ENCODE measurements at places on chromosomes 12 and 14. TPM values are rescaled to one million over a fixed set of nuclear protein-coding genes. Genes with fewer than 3 reads are reported as not detected.
A peak's percentile ranks its signal among the peaks of the same experiment; 100 is the strongest.

GRCh38 chr14:44154874-44155273 lies 352.2 kb downstream of the FSCB start:
- H3K27me3 ChIP-seq, result no peaks in the 10 kb centered on the region
- H3K27ac ChIP-seq, result no peak overlapping the region
- DNase-seq, result no peak

- no peaks in the 10 kb centered on the region for H3K4me1 ChIP-seq
- no peak overlapping the region for H3K27ac ChIP-seq
- no peak overlapping the region for H3K4me3 ChIP-seq
- no peaks in the 10 kb centered on the region for H3K36me3 ChIP-seq
Observed at GRCh38 chr12:69834147-69834546, 9.1 kb downstream of the MYRFL start.

DNA sequence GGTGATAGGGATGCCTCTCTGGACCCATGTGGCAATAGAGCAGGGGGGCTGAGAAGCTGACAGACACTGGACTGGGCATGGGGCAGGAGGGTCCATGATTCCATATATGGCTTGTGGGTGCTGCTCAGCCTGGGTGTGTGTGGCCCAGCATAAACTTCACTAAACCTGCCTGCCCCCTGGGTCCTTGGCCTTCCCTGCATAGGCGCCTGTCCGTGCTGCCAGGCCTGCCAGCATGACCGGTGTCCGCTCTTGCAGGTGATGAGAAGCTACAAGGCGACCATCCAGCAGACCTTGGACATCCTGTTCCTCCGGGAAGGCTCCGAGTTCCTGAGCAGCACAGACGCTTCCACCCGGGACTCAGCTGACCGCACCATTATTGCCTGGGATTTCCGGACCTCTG lies 61.6 kb downstream of the BEGAIN start:
- H3K27ac ChIP-seq, result no peak overlapping the region
- no peak for DNase-seq
- H3K4me1 ChIP-seq, result no peaks in the 10 kb centered on the region
- no peaks in the 10 kb centered on the region for H3K36me3 ChIP-seq
- H3K4me3 ChIP-seq, result no peak overlapping the region
- no peaks in the 10 kb centered on the region for H3K27me3 ChIP-seq

DNA sequence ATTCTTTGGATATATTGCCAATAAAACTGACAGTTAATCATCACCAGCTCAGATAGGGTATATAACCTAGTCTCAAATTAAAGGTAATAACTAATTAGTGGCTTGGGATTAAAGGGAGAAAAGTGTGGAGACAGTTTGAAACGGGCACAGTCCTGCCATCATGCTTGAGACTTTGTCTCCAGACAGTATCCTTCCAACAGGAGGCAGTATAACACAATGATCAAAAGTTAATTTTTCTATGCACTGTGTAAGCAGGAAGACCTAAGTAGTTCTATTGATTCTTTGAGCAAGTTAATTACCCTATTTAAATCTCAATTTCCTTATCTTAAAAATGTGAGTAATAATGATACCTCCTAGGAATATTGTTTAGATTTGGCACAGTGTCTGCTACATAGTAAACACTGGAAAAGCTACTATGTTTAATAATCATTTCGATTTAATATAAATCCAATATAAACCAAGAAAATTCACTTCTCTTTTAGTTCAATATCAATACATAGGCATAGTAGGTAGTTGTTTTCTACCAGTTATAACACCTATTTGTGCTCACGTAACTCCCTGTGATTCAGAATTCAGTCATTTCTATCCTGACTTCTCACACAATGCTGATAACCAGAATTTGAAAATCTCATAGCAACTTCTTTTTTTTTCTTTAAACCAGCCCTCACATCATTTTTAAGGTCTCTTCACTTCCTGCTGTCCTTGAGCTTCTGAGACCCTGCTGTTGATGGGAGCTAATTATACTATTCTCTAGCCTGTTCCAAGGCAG lies 53.7 kb downstream of the GALNT4 start:
- DNase-seq, result no peak
- H3K4me1 ChIP-seq, result peaks cover 38% of the 10 kb centered on the region
- no peaks in the 10 kb centered on the region for H3K36me3 ChIP-seq
- no peaks in the 10 kb centered on the region for H3K27me3 ChIP-seq
- peak overlapping the region; percentile 81 for H3K27ac ChIP-seq

DNA sequence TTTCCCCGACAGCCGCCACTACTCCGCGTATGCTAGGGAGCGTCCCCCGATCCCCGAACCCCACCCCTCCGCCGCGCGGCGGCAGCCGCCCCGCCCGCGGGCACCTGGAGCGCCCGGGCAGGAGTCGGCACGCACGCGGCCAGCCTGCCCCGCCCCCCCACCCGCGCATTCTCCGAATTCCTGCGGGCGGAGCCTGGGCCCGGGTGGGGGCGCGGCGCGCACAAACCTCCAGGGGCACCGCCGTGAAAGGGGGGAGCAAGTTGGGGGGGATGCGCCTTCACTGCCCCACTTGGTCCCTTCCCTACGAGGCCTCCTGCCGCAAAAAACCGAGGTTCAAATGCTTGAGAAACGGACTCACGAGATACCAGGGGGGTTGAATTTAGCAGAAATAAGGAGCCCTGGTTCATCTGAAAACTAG lies 1.7 kb downstream of the AJUBA start:
- H3K27ac ChIP-seq, result no peak overlapping the region
- H3K27me3 ChIP-seq, result no peaks in the 10 kb centered on the region
- H3K36me3 ChIP-seq, result no peaks in the 10 kb centered on the region
- H3K4me1 ChIP-seq, result peaks cover 3% of the 10 kb centered on the region
- peak overlapping the region; percentile 75 for H3K4me3 ChIP-seq
- DNase-seq, result peak; percentile 30

DNA sequence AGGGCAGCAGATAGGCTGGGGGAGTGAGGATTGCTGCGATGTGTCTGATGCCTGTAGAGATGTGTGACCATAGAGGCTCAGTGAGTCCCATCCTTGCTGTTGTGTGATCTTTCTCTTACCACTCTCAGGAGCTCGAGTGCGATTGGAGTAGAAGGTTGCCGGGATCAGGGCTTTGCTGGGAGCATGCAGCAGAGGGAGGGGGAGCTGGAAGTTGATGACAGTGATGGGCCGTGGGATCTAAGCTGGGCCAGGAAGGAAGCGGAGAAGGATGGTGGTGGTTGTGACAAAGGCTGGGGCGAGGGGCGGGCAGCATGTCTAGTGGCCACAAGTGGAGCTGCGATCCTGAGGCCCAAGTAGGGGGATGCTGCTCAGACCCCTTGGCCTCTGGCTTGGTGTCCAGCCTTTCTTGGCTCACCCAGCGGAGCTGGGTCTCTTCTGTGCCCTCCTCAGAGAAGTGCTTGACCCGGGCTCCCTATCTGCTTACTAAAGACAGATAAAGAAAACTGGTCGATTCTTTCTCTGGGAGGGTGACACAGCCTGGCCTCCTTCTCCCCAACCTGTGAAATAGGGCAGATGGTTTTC lies 66.2 kb downstream of the PRMT8 start:
- H3K4me1 ChIP-seq, result no peaks in the 10 kb centered on the region
- no peak overlapping the region for H3K4me3 ChIP-seq
- DNase-seq, result no peak
- peaks cover 20% of the 10 kb centered on the region for H3K27me3 ChIP-seq
- no peaks in the 10 kb centered on the region for H3K36me3 ChIP-seq

GRCh38 chr12:47912556-47912955 lies 7.8 kb upstream of the VDR start:
- H3K36me3 ChIP-seq, result peaks cover 5% of the 10 kb centered on the region
- no peak for DNase-seq
- H3K4me3 ChIP-seq, result no peak overlapping the region

DNA sequence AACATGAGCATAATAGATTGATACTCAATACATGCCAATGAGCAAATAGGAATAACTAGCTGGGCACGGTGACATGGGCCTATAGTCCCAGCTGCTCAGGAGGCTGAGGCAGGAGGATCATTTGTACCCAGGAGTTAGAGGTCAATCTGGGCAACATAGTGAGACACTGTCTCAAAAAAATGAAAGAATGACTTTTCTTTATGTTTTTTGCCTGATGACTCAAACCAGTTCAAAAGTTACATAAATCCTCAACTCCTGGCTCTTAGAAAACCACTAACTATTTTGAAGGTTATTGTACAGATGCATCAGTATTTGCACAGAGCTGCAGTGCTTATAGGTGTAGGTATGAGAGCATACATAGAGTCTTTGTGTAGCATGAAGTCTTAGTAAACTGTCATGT lies 219.2 kb upstream of the RGS6 start:
- no peak overlapping the region for H3K4me3 ChIP-seq
- no peaks in the 10 kb centered on the region for H3K27me3 ChIP-seq
- H3K4me1 ChIP-seq, result peaks cover 9% of the 10 kb centered on the region
- no peak for DNase-seq

GRCh38 chr12:111201495-111202236 lies 167.2 kb downstream of the PHETA1 start:
- no peak overlapping the region for H3K4me3 ChIP-seq
- H3K4me1 ChIP-seq, result peaks cover 11% of the 10 kb centered on the region
- H3K36me3 ChIP-seq, result no peaks in the 10 kb centered on the region

DNA sequence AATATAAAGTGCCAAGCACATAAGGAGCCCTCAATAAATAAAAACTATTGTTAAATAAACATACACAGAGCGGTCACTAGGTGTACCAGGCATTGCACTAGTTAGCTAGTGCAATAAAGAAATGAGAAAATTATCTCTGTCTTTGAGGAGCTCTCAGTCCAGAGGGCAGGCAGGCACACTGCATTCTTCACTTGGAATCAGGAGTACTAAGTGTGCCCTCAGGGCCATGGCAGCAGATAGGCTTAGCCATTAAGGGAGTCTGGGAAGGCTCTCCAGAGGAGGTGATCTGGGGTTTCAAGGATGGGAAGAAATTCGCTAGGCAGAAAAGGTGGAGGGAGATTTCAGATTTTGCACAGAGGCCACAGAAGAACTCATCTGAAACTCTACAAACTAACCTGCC lies 9.1 kb downstream of the ABCD4 start:
- DNase-seq, result no peak
- H3K27ac ChIP-seq, result no peak overlapping the region
- H3K36me3 ChIP-seq, result peaks cover 71% of the 10 kb centered on the region
- peaks cover 8% of the 10 kb centered on the region for H3K4me1 ChIP-seq
- H3K27me3 ChIP-seq, result no peaks in the 10 kb centered on the region

DNA sequence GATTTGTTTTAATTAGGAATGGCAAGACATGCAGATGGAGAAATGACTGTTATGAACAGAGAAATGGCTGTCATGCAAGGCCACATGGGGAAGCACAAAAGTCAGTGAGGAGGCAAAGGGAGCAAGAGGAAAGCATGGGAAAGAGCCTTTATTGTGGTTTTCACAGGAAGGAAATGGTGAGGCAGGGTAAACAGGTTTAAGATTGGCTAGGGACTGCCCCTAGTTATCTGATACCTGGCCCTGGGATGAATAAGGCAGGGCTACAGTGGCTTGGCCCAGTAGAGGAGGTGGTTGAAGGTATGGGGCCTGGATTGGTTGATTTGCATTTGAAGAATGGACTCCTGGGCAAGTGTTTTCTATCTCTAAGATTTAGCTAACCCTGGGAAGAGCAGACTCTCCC lies 168.7 kb upstream of the CNOT2 start:
- H3K4me1 ChIP-seq, result no peaks in the 10 kb centered on the region
- H3K36me3 ChIP-seq, result no peaks in the 10 kb centered on the region
- no peak overlapping the region for H3K27ac ChIP-seq
- no peaks in the 10 kb centered on the region for H3K27me3 ChIP-seq
- DNase-seq, result no peak

- no peaks in the 10 kb centered on the region for H3K36me3 ChIP-seq
- H3K27ac ChIP-seq, result peak overlapping the region; percentile 49
- no peaks in the 10 kb centered on the region for H3K27me3 ChIP-seq
- DNase-seq, result no peak
- peaks cover 2% of the 10 kb centered on the region for H3K4me1 ChIP-seq
Observed at GRCh38 chr12:104115587-104115975, 22.4 kb downstream of the NFYB start.

GRCh38 chr12:70508178-70508577 lies 129.1 kb downstream of the PTPRB start:
- H3K27me3 ChIP-seq, result peaks cover 24% of the 10 kb centered on the region
- peaks cover 6% of the 10 kb centered on the region for H3K36me3 ChIP-seq
- no peak overlapping the region for H3K27ac ChIP-seq
- no peaks in the 10 kb centered on the region for H3K4me1 ChIP-seq
- no peak for DNase-seq

DNA sequence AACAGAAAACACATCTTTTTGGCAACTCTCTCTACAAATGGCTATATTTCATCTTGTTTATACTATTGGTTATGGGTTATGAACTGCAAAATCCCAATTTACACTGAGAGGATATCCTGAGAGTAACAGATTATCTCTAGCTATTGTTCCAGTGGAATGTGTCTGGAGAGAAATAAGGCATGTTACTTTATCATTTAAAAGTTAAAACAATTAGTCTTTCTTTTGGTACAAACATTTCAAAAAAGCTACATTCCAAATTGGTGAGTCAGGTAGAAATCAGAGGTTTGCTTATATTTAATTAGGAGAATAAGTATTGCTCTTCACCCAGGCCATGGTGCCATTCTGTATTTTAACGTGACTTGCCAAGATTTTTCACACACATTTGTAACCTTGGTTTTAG lies 411.6 kb downstream of the CCER1 start:
- no peak overlapping the region for H3K4me3 ChIP-seq
- no peaks in the 10 kb centered on the region for H3K27me3 ChIP-seq
- H3K4me1 ChIP-seq, result no peaks in the 10 kb centered on the region
- no peak overlapping the region for H3K27ac ChIP-seq

- no peaks in the 10 kb centered on the region for H3K36me3 ChIP-seq
- H3K4me3 ChIP-seq, result no peak overlapping the region
- H3K4me1 ChIP-seq, result peaks cover 5% of the 10 kb centered on the region
Observed at GRCh38 chr12:103279444-103279843, 216.3 kb downstream of the C12orf42 start.

- H3K4me3 ChIP-seq, result no peak within 1 kb of the TSS
- H3K36me3 ChIP-seq, result no peaks in the 10 kb centered on the region
- no peak within 1 kb of the TSS for H3K27ac ChIP-seq
- peaks cover 79% of the 10 kb centered on the region for H3K27me3 ChIP-seq
- H3K4me1 ChIP-seq, result peaks cover 22% of the 10 kb centered on the region
Observed at GRCh38 chr12:113471619-113472171, at the start of gene LHX5. Gene LHX5, minus strand, starts transcription at chr12:113471871. Its CDS starts 373 bp downstream, at chr12:113471498.

DNA sequence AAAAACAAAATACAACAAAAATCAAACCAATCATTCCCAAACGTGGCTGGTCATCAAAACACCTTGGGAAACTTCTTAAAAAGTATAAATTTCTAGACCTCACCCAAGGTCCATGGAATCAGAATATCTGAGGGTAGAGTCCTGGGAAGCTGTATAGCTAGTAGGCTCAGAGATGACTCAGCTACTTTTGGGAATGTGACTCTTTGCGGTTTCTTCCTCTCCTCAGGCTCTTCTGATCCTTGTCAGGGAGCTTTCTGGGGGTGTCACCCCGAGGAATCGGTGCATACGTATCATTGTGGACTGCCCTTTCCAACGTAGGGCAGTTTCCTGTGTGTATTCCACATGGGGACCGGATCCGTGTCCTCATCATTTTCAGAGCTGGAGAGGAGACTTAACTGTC lies 14.8 kb downstream of the JDP2 start:
- no peaks in the 10 kb centered on the region for H3K27me3 ChIP-seq
- H3K4me1 ChIP-seq, result no peaks in the 10 kb centered on the region
- no peak overlapping the region for H3K27ac ChIP-seq
- DNase-seq, result no peak

NTF3 gene
- not detected for total RNA-seq

OR6C70 gene
- not detected for total RNA-seq

CIT gene
- total RNA-seq, result 0.99 TPM

ACOT4 gene
- 0.99 TPM for total RNA-seq

PAPLN gene
- 0.11 TPM for total RNA-seq

ST8SIA1 gene
- total RNA-seq, result 1.6 TPM

NEMF gene
- total RNA-seq, result 122 TPM

SDR9C7 gene
- not detected for total RNA-seq

METTL25 gene
- total RNA-seq, result 20.3 TPM

Data from naive thymus-derived CD8-positive, alpha-beta T cell (primary cell).